ENCODE measurements at places on chromosomes 11 and 22.
A peak's percentile ranks its signal among the peaks of the same experiment; 100 is the strongest.

DNA sequence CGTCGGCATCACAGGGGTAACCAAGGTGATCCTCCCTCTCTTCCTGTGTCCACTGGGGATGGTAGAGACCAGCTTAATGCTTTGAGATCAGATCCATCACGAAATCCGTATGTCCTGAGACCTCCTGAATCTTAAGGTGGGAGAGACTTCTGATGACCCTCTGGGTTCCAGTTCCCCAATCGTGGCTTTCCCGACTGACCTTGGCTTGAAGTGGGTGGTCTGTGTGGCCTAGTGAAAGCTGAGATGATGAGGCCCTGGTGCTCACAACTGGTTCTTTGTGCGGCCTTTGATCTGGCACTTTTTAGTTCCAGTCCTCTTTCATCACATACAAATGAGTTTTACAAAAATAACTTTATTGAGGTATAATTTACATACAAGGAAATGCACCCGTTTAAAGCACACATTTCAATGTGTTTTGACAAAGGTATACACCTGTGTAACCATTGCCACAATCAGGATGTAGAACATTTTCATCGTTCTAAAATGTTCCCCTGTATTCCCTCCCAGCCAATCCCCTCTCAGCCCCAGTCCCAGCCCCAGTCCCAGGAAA is 6.1 kb downstream of the MIAT start:
- DNase-seq: no peak

- DNase-seq: no peak
These were observed 81.2 kb upstream of the SPON1 start for GRCh38 chr11:13881226-13881905.

DNA sequence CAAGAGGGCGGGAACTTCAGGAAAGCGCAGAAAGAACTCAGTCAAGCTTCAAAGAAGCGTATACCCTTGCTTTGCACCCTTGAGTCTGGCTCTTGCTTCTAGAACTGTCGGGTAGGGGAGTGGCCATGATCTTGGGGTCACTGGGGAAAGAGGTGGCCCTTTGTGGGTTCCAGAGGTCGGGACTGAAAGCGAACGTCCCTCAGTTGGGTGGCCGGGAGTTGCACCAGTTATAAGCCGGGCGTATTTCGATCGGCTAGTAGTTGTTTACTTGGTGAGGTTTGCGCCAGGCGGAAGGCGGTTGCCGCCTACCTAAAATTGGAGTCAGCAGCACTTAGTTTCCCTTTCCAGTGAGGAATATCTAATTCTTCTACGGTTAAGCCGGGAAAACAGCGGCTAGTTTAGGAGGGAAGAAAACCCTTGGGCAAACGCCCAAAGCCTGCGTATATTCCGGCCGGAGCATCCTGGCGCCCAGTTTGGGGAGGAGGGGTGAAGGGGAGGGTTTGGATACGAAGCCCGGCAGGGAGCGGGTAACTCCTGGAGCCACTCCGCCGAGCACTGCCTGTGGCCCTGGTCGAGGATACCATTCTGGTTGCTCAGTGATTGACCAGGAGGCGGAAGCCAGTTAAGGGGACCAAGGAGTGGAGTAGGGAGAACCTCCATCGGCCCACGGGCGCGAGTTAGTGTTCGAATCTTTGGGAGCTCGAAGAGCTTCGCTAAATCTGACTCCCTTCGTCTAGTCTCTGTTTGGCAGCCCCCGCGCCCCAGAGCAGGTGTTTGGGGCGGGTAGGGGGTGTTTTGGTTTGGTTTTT is 807 bp upstream of the WT1 start:
- DNase-seq: no peak

GRCh38 chr11:16976379-16976778 is 37.8 kb downstream of the PLEKHA7 start:
- DNase-seq: no peak

DNA sequence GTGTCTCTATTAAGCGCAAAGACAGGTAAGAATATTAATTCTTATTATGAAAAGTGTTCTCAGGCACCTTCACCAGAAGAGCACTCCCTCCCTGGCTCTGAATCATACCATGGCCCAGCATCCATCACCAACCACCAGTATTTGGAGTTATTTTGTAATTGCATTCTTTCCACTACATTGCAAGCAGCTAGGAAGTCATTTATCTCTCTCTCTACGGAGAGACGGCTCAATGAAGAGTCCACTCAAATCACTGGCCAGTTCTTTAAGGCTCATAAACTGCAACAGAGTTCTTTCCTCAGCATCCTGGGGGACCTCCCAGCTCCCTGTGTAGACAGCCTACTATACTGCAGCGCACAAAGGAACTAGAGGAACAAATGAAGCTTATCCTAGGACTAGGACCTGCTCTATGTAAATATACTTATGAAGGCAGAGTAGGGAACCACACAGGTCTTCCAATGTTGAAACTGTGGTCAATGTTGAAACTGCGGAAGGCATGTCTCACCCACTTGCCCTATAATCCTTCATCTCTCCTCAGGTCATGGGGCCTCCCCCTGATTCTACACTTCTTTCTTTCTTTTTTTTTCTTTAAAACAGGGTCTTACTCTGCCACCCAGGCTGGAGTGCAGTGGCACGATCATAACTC is 63.4 kb downstream of the AAMDC start:
- DNase-seq: no peak

DNA sequence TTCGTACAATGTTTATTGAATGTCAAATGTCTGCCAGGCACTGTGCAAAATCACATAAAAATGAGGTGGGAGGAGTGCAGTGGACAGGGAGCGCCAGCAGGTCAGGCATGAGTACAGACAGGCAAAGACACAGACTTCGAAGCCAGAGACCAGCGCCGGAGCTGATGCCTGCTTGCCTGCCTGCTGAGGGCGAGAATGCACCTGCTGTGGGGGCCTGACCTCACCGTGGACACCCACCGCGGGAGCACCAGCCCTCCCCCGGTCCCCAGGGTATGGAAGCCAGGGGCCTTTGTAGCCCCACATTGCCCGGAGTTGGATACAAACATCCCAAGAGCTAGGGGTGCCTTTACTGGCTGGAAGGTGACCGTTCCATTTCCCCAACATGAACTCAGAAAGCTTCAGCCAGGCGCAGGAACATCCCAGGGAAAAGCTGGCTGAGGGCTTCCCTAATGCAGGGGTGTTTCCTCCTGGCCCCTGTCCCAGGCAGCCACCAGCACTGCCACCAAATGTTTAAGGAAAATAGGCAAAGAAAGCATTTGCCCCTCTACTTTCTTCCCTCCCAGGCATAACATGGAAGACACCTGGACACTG is 17.9 kb downstream of the IFITM10 start:
- DNase-seq: no peak

DNA sequence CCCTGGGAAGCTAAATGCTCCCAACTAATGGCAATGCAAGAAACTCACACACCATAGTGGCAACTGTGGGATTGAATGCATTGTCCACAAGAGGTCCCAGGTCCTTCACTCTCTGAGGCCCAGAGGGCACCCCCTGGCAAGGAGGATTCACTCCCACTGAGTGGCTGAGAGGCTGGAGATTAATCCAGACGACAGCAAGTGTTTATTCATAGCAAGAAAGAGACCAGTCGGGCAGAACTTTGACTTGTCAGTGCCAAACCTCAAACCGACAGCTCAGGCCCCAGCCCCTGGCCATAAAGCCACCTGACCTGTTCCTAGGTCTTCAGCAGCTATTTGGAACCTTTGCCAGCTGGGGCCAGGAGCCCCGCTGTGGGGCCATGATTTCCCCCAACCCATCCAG is 54.5 kb upstream of the MPEG1 start:
- peak; percentile 71 for DNase-seq

DNA sequence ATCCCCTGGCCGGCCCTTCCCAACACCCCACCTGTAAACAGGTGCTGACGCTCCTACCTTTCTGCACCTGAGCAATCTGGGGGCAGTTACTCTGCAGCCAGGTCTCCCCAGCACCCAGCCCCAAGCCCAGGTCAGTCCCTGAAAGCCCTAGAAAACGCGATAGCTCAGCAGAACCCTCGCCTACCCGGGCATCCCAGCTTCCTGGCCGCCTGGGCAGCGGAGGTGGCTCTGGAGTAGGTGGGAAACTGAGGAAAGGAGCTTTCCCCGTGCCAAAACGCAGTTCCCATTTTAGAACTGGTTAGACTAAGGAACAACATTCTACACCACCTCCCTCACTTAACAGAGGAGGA is 445 bp downstream of the SYTL2 start:
- DNase-seq: no peak

GRCh38 chr11:129644326-129644725 is 171.3 kb upstream of the TMEM45B start:
- DNase-seq: no peak

DNA sequence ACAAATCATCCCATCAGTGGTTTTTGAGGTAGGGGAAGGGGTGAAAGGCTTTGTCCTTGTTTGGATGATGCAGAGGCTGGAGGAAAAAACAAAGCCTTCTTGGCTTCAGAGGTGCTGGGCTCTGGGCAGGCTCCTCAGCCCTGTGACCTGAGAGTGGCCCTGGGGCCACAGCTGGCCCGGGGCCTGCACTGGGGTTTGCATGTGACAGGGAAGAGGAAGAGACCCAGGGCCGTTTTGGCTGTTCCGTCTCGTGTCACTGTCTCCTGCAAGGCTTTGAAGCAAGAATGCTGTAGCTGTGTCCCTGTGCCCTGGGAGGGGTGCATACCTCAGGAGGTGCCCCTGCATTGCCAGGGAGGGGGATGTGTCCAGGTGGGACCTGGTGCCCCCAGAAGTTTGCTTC is 12.6 kb downstream of the ARHGAP8 start:
- no peak for DNase-seq

DNA sequence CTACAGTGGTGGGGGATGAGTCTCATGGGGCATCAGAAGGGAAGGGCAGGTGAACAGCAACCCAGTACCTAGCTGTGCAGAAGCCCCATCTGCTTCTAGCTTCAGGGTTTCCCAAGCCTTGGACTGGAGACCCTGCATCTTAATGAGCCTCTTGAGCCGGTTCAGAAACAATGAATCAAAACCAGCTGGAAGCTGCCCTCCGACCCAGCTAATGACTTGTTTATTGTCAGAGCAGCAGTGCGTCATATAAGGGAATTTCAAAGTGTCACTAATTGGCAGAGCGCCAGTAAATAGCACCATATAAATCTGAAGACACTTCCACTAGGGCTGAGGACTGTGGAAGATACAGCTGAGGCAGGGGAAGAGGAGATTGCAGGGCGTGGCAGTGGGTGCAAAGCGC is 57.5 kb downstream of the RPUSD4 start:
- DNase-seq: no peak

DNA sequence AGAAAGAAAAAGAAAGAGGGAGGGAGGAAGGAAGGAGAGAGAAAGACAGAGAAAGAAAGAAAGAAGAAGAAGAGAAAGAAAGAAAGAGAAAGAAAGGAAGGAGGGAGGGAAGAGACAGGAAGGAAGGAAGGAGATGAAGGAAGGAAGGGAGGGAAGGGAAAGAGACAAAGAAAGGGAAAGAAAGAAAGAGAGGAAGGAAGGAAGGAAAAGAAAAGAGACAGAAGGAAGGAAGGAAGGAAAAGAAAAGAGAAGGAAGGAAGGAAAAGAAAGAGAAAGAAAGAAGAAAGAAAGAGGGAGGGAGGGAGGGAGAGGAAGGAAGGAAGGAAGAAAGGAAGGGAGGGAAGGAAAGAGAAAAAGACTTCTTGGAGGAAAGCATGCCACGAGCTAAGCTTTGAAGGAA is 19.1 kb downstream of the POU2AF2 start:
- no peak for DNase-seq
